SK-N-SH (cell line): ENCODE measurements at places on chromosomes 7 and 10. TPM values are rescaled to one million over a fixed set of nuclear protein-coding genes. Genes with fewer than 3 reads are reported as not detected.

The ANAPC16 gene
- 45.2 and 65.7 TPM in 2 replicates for polyA plus RNA-seq

The FGFBP3 gene
- 0.81 and 1.3 TPM in 2 replicates for polyA plus RNA-seq

The SOSTDC1 gene
- polyA plus RNA-seq = 0.13 and 0.81 TPM in 2 replicates

GRCh38 chr10:34462056-34462455, 353.0 kb downstream of the PARD3 start:
- no peaks in the 10 kb centered on the region for H3K4me1 ChIP-seq
- H3K27ac ChIP-seq = no peak overlapping the region
- no peaks in the 10 kb centered on the region for H3K27me3 ChIP-seq
- DNase-seq = no peak

GRCh38 chr7:132108563-132108962, 467.7 kb downstream of the PLXNA4 start:
- peaks cover 4% of the 10 kb centered on the region; the same call in 1 of the 2 replicates for H3K4me1 ChIP-seq
- no peak overlapping the region for H3K27ac ChIP-seq
- DNase-seq = no peak

The TUBB8 gene
- 0.06 and 0.13 TPM in 2 replicates for polyA plus RNA-seq

- H3K36me3 ChIP-seq = no peaks in the 10 kb centered on the region
- H3K4me1 ChIP-seq = no peaks in the 10 kb centered on the region
These were observed 135.6 kb downstream of the TMEM168 start for GRCh38 chr7:112654322-112655216.

The TMEM130 gene
- 1.2 and 1.3 TPM in 2 replicates for polyA plus RNA-seq
